ENCODE measurements at places on chromosomes 3 and 15.

DNA sequence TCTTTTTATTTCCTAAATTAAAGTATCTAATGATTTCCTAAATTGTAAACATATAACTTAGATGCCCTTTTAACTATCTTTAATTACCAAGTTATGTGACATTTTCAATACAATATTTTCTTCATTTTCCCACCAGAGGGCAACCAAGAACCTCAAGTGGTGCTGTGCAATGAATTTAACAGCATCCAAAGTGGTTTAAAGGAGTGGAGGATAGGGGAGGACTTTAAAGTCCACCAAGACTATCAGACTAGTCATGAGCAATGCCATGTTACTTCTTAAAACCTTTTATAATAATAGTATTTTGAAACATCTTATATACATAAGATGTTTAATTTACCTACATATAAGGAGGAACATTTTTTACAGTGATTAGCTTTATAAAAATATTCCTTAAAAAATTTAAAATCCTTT is 74.4 kb downstream of the DLG1 start:
- DNase-seq: no peak

DNA sequence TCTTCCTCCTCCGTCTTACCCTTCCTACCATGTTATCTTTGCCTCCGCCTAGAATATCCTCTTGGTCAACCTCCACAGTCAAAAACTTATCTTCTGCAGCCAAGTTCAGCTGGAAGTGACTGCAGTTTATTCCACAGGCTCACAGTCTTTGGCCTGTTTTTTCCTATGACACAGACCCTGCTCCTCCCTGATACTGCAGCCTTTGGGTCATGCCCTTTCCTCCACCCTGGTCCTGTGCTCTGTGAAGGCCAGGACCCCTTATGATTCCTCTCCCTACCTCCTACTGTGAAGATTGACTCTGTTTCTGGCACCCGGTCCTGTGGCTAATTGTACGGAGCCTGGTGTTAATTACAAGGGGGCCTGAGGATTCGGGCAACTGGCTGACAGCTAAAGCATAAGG is 49.3 kb upstream of the SCN5A start:
- no peak for DNase-seq

GRCh38 chr3:194249323-194250097 is 101.6 kb downstream of the CPN2 start:
- DNase-seq: no peak

DNA sequence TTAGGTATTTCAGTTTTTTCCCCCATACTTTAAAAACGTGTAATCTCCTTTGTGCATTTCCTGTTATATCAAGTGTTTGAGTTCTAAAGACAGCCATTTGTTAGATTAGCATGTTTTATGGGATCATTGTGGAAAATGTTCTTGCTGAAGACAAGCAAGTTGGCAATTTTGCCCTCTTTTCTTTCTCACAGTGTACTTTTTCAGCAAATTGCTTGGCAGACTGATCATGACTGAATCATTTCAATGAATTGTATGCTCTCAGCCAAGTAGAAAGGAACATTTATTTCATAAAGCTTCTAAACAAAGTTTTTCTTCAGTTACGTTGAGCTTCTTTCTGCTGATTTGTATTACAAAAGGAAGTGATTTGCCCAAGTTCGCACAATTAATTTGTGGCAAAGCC is 51.6 kb downstream of the ATG7 start:
- DNase-seq: no peak

DNA sequence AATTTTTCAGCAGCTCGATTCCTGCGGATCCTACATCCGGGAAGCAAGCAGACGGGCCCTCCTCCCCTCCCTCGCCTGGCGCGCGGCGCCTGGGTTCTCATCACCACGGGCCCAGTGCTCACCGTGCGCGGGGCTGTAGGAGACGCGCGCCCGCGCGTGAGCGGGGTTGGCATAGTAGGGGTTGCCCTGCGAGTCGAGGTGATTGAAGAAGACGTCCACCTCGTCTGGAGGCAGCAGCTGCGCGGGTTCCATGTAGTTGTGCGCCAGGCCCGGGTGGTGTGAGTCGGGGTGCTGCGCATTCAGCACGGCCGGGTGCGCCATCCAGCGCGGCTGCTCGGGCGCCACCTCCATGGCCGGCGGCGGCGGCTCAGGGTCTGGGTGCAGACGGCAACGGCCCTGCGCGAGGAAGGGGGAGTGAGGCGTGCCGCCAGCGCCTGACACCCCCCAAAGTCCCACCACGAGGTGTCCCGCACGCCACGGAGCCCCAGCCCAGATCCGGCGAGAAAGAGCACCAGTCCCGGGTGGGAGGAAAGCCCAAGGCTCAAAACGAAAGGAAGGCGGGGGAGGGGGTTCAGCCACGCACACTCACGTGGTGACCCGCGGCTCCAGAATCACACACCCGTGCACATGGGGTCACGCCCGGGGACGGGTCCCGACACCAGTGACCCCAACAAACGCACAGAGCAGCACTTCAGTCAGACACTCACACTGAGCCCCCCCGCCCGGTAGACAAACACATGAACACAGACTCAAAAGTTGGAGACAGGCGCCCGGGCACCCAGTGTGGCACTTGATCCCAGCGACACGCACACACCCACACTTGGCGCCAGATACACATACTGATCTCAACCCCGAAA is 6.1 kb downstream of the GATA2 start:
- DNase-seq: peak; percentile 35

DNA sequence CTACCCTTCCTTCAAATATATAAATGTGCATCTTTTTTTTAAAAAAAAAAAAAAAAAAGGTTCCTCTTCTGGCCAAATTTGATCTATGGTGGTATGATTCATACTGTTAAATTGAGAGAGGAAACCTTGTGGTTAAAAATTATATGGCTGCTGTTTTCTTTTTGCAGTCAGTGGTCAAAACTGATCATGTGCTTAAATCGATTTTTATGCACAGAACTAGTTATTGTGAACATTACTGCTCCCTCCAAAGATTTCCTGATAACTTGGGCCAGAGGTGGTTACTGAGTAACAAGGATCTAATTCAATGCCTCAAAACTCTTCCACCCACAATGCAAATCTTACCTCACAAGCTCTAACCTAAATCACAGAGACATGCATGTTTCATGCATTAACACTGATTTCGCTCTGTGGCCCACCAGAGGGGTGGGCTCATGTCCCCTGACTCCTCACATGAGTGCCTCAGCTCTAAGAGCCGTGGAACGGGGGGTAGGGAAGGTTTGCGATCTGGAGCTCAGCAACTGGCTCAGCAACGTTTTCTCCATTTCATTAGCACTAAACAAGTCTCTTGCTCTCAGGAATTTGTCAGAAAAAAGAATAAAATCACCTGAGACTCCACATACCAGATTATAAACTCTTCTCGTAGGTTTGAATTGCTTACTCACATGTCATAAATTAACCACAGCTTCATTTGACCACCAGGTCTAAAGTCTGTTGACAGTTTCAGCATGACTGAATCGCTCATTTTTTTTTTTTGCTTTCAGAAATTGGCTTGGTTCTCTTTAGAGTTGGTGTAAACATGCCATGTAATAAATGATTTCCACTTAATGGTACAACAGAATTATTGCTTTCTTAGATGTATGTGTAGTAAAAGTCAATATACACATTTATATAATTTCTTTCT is 280.4 kb downstream of the CD47 start:
- no peak for DNase-seq

DNA sequence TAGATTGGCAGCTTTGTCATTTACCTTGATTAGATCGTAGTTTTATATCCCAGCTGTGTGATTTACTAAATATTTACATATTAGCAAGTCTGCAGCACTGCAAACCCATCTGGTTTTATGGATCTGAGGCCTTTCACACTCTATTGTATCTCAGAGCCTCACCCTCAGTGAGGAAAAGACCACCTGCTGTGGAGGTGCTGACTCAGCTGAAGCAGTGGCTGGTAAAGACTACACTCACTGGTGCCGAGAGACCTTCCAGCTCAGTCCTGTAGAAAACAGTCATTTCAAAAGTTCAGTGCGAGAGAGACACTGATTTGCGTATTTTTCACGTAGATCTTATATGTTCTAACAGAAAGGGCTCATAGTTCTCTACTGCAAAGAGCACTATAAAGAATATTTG is 307.8 kb upstream of the TPM1 start:
- no peak for DNase-seq

DNA sequence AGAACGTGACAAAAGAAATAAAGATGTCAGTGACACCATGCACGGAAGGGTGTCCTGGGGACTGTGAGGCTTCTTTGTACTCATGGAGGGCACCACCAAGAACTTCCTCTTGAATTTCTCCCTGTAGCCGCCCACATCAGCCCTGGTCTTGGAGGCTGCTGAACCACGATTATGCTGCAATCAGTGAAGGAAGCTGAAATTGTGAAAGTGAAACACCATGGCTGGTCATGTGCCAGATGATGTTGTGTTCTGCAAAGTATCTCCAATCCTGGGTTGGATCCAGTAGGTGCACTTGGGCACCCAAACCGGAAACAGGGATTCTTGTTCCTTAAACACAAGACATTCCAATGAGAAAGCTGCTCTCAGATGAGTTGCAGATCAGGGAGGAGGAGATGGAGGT is 104.4 kb upstream of the GOLGA6L6 start:
- peak; percentile 29 for DNase-seq

DNA sequence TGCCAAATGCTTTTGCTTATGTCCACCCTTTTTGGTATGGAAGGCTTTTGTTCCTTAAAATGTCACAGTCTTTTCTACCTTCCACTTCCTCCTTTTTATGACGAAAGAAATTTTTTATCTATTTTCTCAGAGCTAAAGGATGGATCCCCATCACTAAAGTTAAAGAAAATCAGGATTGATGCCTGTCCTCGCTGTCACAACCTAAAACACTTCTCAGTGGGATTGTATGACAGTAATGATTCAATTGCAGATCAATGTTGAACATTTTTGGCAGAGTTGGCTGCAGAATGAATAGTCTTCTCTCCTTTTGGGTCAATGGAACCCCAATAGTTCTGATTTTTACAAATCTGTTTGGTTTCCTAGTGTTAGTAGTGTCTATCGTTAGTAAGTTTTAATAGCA is 549.8 kb upstream of the ROBO2 start:
- DNase-seq: no peak

DNA sequence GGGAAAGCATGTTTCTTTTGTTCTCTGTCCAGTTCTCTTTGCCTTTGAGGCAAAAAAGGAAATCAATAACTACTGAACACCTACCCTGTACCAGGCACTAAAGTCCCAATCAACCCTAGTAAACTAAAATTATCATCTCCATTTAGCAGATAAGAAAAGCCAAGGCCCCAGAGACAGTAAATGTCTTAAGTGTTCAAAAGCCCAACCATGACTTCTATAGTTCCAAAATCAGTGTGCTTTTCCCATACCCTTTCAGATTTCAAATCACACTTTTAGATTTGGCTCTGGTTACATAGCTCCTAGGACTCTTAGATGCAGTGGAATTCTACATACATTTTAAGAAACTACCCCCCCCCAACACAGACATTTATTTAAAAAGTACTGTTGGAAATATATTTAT is 63.5 kb downstream of the UACA start:
- no peak for DNase-seq

- no peak for DNase-seq
Measured at GRCh38 chr3:14488286-14489041, 51.7 kb downstream of the GRIP2 start.

GRCh38 chr15:49190586-49190985 is 20.5 kb downstream of the GALK2 start:
- DNase-seq: no peak

DNA sequence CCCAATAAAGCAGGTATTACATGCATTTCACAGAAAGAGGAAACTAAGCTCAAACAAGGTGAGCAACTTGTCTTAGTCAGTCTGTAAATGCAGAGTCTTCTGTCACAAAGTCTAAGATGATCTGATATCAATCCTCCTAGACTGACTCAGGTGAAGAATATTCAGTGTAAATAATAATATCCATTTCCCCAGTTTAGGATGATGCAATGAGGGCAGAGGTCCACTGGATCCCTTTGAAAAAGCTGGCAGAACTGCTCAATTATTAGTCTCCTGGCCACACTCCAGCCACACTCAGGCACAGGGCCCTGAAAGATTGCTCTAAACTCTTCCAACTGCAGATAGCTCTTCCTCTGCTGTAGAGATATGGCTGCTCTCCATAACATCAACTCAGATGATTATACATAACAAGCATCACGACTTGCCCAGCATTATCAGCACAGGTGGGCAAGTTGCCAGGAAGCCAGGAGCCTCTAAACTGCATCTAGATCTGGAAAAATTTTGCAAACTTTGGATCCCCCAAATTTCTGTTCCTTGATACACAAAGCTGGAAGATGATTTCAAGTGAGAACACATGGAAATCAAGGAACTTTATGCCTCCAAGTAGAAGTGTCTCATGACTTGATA is 129.8 kb upstream of the CPNE4 start:
- DNase-seq: no peak

- peak; percentile 58 for DNase-seq
Measured at GRCh38 chr3:184320104-184320445, 5.7 kb downstream of the EIF4G1 start.

DNA sequence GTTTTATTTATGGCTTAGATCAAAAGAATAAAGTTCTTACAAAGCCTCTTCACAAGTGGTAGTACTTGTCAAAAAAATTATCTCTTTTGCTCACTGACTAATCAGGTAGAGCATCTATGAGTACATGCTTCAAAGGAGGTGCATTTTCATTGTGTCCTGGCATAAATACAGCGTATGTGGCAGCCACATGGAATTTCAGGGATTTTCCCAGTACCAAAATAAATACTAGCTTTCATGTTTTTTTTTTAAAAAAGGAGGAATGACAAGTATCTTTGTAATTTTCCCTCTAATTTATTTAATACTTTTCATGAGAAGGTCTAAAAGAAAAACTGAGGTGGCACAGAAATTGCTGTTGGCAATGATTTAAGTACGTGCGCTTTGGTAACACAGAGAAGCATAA is 597.8 kb upstream of the ALCAM start:
- DNase-seq: no peak

GRCh38 chr15:61685534-61685933 is 374.7 kb downstream of the VPS13C start:
- DNase-seq: no peak

DNA sequence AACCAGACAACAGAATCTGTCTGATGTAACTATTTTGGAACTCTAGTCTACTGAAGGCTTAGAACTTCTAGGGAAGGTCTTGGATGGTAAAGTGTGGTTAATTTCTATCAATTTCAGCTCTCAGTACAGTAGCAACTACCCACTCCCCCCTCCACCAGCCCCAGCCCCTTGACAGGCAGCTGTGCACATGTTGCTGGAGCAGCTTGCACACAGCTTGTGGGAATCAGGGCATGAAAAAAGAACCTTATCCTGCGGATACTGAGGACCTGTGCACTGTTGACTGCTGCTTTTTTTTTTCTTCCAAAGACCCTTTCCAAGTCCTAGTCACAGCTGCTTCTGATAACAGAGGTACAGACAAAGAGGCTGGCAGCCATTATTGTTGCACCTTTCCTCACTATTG is 81.5 kb upstream of the UBP1 start:
- DNase-seq: no peak

DNA sequence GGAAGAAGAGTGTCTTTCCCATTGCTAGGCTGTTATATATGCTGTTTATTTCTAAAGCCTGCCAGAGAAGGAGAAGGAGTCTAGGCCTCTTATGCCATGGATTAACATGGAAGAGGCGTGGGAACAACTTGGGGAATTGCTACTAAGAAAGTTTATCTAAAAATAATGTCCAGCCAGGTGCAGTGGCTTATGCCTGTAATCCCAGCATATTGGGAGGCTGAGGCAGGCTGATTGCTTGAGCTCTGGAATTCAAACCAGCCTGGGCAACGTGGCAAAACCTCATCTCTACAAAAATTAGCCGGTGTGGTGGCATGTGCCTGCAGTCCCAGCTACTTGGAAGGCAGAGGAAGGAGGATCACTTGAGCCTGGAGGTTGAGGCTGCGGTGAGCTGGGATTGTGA is 51.7 kb upstream of the ARPP19 start:
- no peak for DNase-seq

- no peak for DNase-seq
Measured at GRCh38 chr3:159668990-159669476, 319.6 kb upstream of the IL12A start.

- DNase-seq: no peak
Measured at GRCh38 chr3:115156046-115156654, 9.1 kb upstream of the ZBTB20 start.
